ENCODE measurements at places on chromosomes 7 and 10. TPM values are rescaled to one million over a fixed set of nuclear protein-coding genes. Genes with fewer than 3 reads are reported as not detected.

Gene RP9
- total RNA-seq = 6.3 TPM

Gene PNPLA8
- 25.1 TPM for total RNA-seq

Gene NEUROG3
- not detected for total RNA-seq

Gene VGF
- 0.65 TPM for total RNA-seq

Gene SPDYE9
- not detected for total RNA-seq

Gene LAMB4
- total RNA-seq = 0.36 TPM

Gene PTPRZ1
- not detected for total RNA-seq

Gene NCF1
- not detected for total RNA-seq

Gene HOXA3
- not detected for total RNA-seq

Gene COG5
- total RNA-seq = 30.9 TPM

Gene UNCX
- not detected for total RNA-seq

Gene AKR1C4
- not detected for total RNA-seq

Gene MRPS16
- 50.2 TPM for total RNA-seq

All from cardiac atrium fibroblast (primary cell).